Activated CD4-positive, alpha-beta T cell treated with anti-CD3 and anti-CD28 coated beads for 24 hours (primary cell): ENCODE measurements at places on chromosomes 4 and X.

GRCh38 chrX:15344106-15344505 is 8.8 kb upstream of the PIGA start:
- DNase-seq: no peak

GRCh38 chr4:53905941-53906377 is 158.4 kb downstream of the CHIC2 start:
- DNase-seq: no peak

DNA sequence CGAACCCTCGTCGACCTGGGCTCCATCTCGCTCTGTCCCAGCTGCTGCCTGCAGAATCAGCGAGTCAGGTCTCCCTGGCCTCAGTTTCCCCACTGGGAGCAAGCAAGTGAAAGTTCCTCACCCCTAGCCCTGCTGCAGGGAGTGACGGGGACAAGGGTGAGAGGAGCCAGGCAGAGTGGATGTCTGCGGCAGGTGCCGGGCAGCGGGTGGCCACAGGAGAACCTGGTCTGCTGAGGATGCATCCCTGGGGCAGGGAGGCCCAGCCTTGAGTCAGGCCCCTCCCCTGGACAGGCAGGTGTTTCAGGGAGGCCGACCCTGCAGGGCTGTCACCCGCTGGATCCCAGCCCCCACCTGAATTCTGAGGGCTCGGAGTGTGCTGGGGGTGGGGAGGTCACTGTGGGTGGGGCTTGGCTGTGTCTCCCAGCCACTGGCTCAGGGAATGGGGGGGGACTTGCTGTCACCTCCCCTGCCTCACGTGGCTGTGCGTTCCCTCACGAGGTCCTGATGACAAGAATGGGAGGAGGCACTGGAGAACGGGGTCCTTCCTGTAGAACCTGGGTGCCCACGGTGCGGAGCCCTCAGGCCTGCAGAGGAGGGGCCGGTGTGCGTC is 33.2 kb downstream of the LRPAP1 start:
- DNase-seq: no peak

DNA sequence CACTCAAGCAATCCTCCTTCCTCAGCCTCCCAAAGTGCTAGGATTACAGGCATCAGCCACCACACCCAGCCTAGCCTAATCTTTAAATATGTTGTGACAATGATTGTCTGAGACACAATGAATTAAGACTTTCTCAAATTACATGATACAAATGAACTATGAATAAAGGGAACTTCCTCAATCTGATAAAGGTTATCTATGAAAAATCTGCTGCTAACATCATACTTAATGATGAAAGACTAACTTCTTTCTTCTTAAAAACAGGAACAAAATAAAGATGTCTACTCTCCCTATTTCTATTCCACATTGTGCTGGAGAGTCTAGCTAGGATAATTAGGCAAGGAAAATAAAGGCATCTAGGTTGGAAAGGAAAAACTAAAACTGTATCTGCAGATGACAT is 60.0 kb downstream of the PDHA1 start:
- DNase-seq: no peak

DNA sequence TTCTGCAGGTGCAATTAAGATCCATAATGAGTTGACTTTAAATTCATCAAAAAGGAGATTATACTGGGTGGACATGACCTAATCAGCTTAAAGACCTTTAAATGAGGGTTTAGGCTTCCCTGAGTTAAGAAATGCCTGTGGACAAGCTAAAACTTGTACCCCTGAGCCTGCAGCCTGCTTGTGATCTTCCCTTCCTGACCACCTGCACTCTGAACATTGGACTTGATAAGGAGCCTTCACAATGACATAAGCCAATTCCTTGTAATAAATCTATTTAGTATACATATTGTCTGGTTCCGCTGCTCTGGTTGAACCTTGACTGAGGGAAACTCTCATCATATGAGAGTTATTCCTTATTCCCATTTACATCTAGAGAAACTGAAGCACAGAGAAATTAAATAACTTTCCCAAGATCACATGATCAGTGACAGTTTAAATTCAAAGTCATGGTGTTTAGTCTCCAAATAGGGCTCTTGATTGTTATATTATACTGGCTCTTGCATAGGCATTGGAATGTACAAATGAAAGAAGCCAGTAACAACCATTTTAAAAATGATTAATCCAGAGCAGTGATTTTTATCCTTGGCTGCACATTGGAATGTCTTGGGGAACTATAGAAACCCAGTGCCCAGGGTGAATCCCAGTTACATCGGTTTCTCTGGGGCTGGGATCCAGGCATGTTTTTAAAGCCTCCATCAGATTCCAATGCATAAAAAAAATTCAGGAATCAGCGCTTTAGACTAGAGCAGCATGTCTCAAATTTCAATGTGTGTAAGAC is 136.1 kb downstream of the MSL3 start:
- DNase-seq: no peak

- no peak for DNase-seq
Measured at GRCh38 chr4:91838181-91838861, 465.4 kb upstream of the GRID2 start.

GRCh38 chrX:31224381-31225012 is 152.7 kb upstream of the FTHL17 start:
- no peak for DNase-seq

DNA sequence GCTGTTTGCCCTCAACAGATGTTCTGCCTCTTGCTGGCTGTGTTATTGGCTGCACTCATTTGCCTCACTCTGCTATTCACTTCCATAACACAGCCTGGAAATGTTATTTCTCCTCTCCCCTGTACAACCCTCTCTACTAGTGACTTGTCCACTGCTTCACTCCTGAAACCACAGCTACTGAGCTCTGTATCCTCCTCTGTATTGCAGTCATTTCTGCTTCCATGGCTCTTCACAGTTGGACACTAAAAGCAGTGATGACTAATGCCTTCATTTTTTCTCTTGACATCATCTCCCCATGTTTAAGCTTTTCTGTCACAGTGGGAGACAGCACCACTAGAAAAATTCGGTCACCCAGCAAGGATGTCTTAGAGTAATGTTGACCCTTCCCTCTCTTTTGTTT is 123.0 kb upstream of the PPP1R2C start:
- DNase-seq: no peak

DNA sequence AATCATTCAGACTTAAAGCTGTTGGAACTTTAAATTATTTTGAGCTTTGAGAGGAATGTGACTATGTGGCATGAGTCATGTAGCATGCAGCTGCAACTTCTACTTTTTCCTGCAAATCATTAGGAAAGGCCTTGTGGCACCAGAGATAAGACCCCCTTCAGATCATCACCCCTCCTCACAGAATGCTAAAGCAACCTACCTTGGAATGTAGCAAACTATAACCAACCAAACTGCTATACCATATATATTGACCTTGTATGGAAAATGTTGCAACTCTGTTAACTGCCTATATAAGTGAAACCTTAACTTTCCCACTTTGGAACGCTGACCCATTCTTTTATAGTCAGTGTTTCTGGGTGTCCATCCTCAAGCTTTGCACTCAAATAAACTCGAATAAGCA is 32.0 kb downstream of the ATXN3L start:
- DNase-seq: no peak

DNA sequence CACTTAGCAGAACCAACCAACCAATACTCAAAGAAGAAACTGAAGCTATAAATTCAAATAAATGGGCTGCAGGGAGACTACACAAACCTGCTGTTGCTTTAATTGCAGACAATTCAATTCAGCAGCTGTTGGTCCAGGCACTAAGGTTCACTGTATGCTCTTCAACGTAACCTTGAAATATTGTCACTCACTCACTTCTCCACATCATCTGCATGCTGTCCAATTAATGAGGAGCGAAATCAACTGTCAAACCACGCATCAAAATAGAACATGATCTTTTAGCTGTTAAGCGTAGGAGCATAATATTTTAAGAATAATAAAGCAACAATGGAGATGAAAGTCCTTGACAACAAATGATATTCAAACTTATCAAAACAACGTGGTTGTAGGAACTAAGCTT is 17.0 kb downstream of the ENOX2 start:
- no peak for DNase-seq

- no peak for DNase-seq
Measured at GRCh38 chr4:65021737-65022136, 612.5 kb upstream of the TECRL start.

DNA sequence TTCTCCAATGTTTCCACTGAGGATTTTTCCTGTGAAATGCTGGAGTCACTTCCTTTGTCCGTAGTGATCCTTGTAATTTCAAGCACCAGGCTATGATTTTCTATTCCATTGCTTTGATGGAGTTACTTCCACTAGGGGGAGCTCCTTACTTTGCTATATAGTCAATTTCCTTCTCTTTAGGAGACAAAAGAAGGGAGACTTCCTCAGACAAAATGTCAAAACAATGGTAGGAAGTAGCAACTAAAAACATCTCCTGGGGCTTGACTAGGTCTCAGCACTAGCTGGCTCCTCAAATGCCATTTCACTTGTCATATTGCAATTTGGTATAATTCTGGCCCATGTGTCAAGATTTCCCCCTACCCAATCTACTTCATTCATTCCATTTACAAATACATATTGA is 24.1 kb downstream of the ZCCHC12 start:
- DNase-seq: no peak

- no peak for DNase-seq
Measured at GRCh38 chrX:113980953-113981352, 602.9 kb upstream of the HTR2C start.
